ENCODE measurements at places on chromosomes 16 and 17.
A peak's percentile ranks its signal among the peaks of the same experiment; 100 is the strongest.

GRCh38 chr17:53724726-53725125 lies 98.0 kb upstream of the KIF2B start:
- no peak for DNase-seq

- DNase-seq, result no peak
These were observed 42.5 kb downstream of the HELZ start for GRCh38 chr17:67202503-67202902.

GRCh38 chr16:71479420-71479819 lies 9.7 kb downstream of the ZNF19 start:
- peak; percentile 22 for DNase-seq

GRCh38 chr17:57593739-57594462 lies 151.2 kb downstream of the CCDC182 start:
- no peak for DNase-seq

- DNase-seq, result no peak
These were observed 23.4 kb downstream of the AXIN2 start for GRCh38 chr17:65537845-65538674.

DNA sequence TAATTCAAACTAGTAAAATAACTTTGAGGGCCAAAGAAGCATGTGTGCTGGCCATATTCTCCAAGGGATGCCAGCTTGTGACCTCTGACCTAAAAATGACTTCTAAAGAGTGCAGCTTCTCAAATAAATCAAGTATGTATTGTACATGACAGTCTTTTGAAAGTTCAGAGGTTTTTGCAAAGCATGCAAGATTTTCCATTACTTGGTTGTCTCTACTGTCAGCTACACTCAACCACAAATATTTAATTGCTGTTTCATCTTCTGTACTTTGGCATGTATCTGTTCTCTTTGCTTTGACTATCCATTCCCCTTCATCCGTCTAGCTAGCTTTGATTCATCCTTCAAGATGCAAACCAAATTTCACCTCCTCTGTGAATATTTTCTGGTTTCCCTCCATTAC lies 121.9 kb upstream of the HS3ST2 start:
- no peak for DNase-seq

DNA sequence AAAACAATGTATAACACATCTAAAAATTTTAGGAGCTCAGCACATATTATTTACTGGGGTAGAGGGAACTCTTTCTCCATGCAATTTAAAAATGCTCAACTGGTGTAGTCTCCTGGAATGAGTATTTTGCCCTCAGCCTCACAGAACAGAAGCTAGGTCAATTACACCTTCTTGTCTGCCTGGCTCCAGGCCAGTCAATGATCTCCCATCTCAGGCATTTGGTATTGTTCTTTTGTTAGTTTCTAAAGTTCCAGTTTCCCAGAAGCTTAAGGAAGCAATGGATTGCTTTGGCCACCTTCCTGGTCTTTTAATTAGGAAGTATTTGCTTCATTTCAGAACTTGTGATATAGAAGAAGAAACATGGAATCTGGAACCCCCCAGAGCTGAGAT lies 360.3 kb upstream of the ASIC2 start:
- no peak for DNase-seq

GRCh38 chr16:3618769-3619141 lies 7.3 kb upstream of the SLX4 start:
- peak; percentile 13 for DNase-seq

DNA sequence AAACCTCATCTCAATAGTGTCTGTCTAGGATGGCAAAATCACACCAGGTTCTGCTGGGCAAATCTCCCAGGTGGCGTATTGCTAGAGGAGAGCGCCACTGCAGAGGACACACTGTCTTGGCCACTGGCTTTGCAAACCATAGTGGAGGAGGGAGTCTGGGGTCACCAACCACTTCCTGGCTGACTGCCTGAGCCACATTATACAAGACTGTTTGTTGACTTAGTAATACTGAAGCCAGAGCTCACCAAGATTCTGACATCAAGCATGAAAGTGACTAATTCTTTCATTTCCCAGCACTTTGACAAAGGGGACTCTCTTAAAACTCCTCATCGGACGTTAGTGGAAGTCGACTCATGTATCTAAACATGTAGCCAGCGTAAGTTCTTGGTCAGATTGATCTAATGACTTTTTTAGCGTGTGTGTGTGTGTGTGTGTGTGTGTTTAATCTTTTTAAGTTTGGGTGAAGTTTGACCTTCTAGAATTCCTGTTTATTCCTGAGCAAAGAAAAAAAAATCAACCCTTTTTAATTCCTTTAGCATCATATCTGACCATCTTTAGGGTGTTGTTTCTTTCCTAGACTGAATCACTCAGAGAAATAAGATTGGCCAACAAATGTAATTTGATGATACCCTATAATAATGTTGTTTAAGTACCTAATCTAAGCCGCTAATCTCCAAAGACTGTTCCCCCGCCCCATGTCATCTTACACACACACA lies 13.7 kb downstream of the PITPNC1 start:
- DNase-seq, result peak; percentile 76

DNA sequence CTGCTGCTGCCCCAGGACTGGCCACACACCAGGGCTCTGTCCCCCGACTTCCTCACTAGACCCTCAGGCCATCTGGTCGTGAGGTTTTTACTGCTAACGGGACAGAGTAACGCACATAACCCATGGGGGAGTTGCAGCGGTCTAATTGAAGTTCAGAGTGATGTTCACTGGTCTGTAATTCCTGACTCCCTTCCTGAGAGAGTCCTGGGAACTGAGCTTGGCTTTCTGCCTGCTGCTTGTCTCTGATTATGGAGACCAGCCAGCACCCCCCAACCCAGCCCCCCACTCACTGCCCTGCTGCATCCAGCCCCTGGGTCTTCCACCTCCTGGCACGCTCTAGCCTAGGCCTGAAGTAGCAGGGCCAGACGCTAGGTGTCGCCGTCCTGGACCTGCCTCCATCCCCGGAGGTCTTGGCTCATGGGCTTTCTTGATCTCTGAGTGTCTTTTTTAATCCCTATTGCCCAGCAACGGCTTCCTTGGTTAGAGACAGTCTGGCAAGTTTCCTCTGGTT lies 192.9 kb downstream of the CCDC182 start:
- DNase-seq, result peak; percentile 43

GRCh38 chr16:3356118-3356517 lies 429 bp downstream of the OR2C1 start:
- no peak for DNase-seq

GRCh38 chr17:78284146-78284545 lies 52.7 kb downstream of the TMEM235 start:
- no peak for DNase-seq

DNA sequence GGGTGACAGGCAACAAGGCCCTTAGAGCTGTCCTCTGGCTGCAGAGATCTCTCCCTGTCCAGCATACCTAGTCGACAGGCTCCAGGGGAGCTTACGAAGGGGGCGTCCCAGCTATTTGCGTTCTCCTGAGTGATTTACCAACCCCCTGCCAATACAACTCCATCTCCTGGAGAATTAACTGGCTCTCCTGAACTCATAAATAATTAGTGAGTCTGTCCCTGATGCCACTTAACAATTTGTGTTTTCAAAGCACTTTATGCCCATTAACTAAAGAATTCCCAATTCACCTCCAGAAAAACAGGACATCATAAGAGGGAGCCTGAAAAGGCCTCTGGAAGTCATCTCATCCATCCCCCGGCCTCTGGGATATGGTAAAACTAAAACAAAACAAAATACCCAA lies 26.7 kb downstream of the SDK2 start:
- DNase-seq, result no peak

DNA sequence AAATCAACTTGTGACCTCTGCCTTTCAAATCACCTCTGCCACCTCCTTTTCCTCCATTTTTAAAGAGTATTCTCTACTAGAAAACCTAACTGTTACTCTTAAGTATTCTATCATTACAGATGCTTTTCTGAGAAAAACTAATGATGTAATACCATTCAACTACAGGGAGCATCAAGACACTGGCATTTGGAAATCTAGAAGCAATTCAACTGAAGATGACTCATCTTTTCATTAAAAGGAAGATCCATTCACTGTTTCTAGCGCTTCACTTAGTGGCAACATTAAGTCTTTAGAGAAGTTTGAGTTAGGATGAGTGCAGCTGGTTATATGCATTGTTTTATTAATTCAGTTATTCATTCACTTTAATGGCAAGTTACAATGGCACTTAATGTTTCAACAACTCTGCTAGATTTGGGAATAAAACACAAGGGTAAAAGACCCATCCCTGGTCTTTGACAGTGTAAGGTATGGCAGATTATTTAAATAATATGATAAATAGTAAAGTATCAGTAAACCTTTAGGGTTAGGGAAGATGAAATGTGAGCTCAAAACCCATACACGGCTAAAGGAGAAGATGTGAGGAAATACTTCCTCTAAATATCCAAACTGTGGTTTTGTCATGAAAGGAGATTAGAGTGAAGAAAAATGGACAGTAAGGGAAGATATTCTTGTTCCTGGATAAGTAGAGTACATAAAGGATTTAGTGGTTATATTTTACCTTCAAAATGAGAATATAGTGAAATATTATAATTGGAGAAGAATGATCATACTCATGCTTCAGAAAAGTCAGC lies 61.7 kb downstream of the KCNJ2 start:
- DNase-seq, result no peak

DNA sequence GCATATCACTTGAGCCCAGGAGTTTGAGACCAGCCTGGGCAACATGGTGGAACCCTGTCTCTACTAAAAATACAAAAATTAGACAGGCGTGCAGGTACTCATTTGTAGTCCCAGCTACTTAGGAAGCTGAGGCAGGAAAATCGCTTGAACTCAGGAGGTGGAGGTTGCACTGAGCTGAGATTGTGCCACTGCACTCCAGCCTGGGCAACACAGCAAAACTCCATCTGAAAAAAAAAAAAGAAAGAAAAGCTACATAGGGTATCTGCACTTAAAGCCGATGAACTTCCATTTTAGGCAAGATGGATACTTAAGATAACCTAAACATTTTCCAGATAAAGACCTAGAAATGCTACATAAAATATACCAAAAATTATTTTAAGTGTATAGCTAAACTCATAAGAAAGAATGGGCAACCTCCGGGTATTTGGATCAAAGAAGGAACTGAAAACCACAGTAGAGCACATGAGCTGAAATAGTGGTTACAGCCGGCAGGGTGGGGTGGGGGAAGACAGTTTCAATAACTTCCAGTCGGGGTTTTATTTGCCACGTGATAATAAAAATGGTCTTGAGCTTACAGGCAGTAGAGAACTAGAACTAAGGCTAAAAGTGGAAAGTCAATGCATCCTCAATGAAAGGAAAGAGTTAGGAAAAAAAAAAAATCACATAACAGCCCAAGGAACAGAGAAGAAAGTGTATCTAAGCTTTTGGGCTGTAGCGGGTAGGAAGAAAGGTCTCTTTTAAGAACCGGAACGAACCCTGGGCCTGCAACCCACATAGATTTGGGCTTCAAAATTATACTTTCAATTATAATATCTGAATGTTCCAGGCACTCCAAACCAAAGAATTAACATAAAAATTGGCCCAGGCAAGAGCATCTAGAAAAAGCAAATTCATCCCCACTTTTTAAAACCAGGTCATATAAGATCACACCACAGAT lies 53.1 kb downstream of the CFDP1 start:
- DNase-seq, result peak; percentile 89

GRCh38 chr16:24118126-24118821 lies 137.9 kb upstream of the CACNG3 start:
- DNase-seq, result no peak

DNA sequence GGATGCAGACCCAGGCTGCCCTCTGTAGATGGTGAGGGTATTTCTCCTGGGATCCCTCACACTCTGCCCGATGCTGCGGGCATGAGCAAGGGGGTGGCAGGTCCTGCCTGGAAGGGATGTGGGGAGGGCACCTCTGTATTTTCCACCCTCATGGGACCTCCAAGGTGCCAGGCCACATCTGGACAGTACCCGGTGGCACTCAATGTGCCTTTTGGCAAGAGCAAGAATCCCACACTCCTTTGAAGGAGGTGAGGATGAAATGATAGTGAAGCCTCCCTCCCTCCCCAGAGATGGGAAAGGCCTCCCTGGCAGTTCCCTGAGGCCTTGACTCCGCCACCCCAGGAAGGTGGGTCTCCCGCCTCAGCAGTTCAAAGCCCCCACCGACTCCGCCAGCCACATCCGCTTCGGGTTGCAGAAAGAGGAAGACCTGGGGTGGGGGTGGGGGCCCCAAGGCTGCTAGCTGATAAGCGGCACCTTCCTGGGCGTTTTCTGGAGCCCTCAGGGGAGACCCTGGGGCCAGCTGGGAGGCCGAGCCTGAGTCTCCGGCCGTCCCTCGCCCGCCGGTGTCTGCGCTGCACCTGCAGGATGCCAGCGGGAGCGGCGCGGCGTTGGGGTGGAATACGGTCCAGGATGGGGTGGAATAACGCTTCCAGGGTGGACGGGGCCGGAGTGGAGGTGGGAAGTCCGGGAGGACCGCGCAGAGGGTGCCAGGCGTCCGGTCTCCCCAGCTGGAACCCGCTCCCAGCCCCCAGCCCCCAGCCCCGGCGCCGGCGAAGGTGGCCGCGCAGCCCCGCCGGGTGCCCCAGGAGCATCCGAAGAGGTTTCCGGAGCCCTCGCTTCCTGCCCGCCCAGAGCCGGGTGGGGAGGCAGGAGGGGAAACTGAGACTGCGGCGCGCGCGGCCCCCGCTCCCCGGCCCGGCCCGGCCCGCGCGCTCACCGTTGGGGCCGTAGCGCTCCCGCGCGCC lies 718 bp downstream of the ATP2A3 start:
- peak; percentile 78 for DNase-seq

DNA sequence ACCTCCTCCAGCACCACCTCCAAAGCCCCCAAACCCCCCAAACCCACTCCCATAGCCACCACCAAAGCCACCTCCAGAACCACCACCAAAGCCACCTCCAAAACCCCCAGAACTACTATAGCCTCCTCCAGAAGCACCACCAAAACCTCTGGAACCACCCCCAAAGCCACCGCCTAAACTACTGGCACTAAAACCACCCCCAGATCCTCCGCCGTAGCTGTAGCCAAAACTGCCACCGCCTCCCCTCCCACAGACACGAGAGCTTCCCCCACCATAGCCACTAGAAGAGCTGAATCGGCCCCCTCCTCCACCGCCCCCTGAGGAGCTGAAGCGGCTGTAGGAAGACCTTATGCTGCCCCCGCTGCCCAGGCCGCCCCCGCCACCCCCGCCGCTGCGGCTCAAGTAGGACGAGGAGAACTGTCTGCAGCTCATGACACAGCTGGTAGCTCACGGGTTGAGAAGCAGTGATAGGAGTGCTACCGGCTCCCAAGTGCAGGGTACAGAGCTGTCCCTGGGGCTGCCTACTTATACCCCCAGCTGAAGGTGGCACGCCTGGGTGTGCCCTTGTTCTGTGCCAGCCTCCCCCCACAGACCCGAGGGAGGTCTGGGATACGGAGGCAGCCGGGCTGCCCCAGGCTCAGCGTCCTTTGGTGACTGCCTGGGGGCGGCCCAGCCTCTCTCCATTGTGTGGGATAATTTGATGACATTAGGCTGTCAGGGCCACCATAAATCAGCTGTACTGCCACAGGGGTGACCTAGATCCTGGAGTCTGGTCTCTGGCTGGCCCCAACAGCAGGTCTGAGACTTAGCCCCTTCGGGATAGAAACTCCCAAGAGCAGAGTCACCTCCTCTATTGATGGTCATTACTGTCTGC lies at the start of gene KRT9:
KRT9 (minus strand) TSS at position 499 of the 874 bp plus-strand sequence; CDS start at position 432, 67 bp downstream.
- no peak for DNase-seq

GRCh38 chr16:82197540-82198240 lies 27.7 kb upstream of the MPHOSPH6 start:
- DNase-seq, result no peak

Measured in common myeloid progenitor, CD34-positive (primary cell).